GM23248 (cell line): ENCODE measurements at places on chromosomes 16 and 17.

DNA sequence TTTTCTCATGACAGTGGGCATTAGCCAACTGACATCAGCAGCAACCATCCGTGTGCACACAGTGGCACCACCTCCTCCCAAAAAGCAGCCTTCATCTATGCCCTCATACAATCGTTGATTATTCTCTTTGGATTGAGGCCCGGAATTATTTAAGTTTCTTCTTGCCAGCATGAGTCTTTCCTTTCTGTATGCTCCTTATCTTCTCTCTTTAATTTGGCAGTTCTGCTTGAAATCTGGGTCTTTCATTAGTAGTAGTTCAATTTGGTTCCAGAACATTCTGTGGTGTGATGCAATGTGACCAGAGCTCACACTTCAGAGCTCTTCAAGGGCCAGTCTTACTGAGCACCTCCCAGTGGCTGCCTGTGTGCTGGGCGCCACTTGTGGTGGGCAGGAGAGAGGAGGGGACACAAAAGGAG lies 52.2 kb upstream of the STH start:
- peak; percentile 30 for DNase-seq

- peak; percentile 93 for DNase-seq
Measured at GRCh38 chr16:2835638-2836493, 5.8 kb downstream of the ZG16B start.

DNA sequence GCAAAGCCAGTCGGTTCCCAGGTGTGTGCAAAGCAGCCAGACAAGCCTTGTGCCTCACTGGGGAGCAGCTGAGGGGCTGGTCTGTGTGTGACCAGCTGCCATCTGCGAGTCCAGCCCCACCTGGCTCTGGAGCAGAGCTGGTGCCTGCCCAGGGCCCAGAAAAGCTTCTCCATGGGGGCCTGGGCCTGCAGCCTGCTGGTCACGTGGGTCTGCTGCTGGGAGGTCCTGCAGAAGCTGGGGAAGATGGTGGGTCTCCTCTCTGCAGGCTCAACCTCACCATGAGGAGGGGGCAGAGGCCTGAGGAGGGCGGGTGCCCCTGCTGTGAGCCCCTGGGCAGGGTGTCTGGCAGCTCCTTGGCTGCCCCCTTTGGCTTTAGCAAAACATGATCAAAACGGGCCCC lies 71.9 kb downstream of the ENGASE start:
- DNase-seq: no peak

DNA sequence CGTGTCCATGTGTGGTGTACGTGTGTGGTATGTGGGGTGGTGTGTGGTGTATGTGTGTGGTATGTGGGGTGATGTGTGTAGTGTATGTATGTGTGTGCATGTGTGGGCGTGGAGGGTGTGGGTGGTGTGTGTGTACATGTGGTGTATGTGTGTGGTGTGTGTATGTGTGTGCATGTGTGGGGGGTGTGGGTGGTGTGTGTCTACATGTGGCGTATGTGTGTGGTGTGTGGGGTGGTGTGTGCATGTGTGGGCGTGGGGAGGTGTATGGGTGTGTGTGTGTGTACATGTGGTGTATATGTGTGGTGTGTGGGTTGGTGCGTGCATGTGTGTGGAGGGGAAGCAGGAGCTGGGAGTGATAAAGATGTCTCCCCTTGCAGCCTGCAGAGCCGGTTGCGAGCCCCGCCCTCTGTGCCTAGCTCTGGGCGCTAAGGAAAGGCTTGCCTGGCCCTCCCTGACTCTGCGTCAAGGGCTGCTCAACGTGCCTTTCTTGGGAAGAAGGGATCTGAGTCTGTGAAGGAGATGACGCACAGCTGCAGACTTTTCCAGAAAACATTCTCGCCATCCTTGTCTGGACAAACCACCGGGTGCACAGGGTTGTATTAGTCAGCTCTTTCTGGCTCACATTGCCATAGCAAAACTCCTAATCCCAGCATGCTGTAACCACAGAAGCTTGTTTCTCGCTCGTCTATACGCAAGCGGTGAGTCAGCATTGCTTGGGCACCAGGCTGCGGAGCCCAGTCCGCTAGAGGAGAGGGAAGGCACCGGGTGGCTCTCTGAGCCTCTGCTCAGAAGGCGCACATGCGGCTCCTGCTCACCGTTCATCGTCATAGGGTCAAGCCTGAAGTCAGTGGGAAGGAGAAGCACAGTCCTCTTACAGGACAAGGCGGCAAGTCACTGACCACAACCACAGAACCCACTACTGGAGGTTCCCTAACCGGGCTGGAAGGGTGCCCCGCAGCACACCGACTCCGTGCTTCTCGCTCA lies 2.0 kb upstream of the CD300H start:
- DNase-seq: peak; percentile 98

DNA sequence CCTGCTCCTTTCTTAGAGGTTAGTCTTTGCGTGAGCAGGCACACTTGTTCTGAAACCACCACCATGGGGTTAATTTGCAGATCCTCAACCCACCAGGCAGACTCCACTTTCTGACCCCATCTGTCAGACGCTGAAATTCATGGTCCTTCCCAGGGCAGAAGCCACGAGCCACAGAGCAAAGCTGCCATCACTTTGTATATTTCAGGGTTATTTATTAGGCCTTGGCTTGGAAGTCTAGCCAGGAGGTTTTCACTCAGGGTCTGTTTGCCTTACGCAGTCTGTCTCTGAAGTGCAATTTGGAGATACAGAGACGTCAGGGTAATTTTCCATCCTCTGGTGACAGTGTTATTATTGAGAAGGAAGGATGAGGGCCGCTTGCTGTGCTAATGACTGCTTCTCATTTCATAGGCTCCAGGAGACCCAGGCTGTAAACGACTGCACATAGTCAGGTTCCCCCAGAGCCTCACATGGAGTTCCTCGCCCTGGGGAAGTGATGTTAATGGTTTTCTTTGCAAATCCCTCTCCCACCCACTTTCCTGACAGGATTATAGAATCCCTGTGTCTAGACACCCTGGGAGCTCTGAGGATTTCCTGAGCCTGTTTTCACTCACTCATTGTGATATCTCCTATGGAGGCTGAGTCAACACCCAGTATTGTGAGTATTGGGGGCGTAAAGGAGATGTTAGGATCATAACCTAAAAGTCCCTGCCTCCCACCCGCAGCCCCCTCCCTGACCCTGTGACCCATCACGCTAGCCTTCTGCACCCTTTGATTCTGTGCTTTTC lies 269.0 kb downstream of the ABCC12 start:
- no peak for DNase-seq

GRCh38 chr16:66919569-66920298 lies 1.0 kb upstream of the CDH16 start:
- DNase-seq: no peak

GRCh38 chr17:7025245-7025644 lies 2.4 kb downstream of the BCL6B start:
- no peak for DNase-seq

- DNase-seq: no peak
Measured at GRCh38 chr17:9225305-9226101, 204.2 kb downstream of the NTN1 start.

- DNase-seq: no peak
Measured at GRCh38 chr17:79049821-79050220, 24.8 kb upstream of the ENGASE start.

- no peak for DNase-seq
Measured at GRCh38 chr16:86700046-86700945, 121.9 kb downstream of the FOXL1 start.

- no peak for DNase-seq
Measured at GRCh38 chr17:44310188-44310587, 1.8 kb downstream of the RUNDC3A start.
